ENCODE measurements at places on chromosomes 12 and 14.

GRCh38 chr14:77599889-77600288 is 16.5 kb downstream of the SPTLC2 start:
- H3K4me1 ChIP-seq, result peaks cover 7% of the 10 kb centered on the region
- no peaks in the 10 kb centered on the region for H3K27me3 ChIP-seq
- peaks cover 10% of the 10 kb centered on the region for H3K36me3 ChIP-seq
- H3K4me3 ChIP-seq, result no peak overlapping the region
- no peak overlapping the region for H3K27ac ChIP-seq
- no peak for DNase-seq

DNA sequence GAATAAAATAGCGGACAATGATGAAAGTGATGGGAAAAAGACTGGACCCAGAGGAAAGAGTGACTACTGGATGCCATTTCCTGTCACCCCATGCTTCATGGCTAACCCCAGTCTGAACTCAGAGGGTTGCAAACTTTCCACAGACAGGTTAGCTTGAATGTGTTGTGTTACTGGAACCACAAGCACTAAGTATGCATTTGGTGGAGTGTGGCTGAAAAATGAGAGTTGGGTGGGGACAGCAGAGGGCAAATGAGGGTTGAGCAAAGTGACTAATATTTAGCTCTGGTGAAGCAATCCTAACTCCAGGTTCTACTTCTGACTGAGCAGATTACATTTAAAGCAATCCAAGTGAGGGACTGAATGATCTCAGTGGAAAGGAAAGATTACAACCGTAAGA is 1.6 kb downstream of the SLC16A7 start:
- H3K4me3 ChIP-seq, result peak overlapping the region; percentile 89
- H3K27me3 ChIP-seq, result no peaks in the 10 kb centered on the region
- H3K4me1 ChIP-seq, result peaks cover 8% of the 10 kb centered on the region
- H3K27ac ChIP-seq, result peak overlapping the region; percentile 99

DNA sequence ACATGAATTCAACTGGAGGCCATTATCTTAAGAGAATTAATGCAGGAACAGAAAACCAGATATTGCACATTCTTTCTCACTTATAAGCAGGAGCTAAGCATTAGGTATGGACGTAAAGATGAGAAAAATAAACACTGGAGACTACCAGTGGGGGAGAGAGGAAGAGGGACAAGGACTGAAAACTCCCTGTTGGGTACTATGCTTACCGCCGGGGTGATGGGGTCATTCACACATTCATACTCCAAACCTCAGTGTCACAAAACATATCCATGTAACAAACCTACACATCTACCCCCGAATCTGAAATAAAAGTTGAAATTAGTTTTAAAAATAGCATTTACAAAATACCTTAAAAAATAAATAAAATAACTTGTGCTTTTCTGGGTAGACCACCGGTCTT is 80.8 kb upstream of the RAP1B start:
- H3K4me1 ChIP-seq, result no peaks in the 10 kb centered on the region
- H3K4me3 ChIP-seq, result no peak overlapping the region
- no peak for DNase-seq
- H3K27me3 ChIP-seq, result no peaks in the 10 kb centered on the region
- H3K27ac ChIP-seq, result no peak overlapping the region

GRCh38 chr12:68490476-68490875 is 120.2 kb upstream of the RAP1B start:
- no peaks in the 10 kb centered on the region for H3K4me1 ChIP-seq
- no peak overlapping the region for H3K4me3 ChIP-seq
- DNase-seq, result no peak
- no peaks in the 10 kb centered on the region for H3K27me3 ChIP-seq

DNA sequence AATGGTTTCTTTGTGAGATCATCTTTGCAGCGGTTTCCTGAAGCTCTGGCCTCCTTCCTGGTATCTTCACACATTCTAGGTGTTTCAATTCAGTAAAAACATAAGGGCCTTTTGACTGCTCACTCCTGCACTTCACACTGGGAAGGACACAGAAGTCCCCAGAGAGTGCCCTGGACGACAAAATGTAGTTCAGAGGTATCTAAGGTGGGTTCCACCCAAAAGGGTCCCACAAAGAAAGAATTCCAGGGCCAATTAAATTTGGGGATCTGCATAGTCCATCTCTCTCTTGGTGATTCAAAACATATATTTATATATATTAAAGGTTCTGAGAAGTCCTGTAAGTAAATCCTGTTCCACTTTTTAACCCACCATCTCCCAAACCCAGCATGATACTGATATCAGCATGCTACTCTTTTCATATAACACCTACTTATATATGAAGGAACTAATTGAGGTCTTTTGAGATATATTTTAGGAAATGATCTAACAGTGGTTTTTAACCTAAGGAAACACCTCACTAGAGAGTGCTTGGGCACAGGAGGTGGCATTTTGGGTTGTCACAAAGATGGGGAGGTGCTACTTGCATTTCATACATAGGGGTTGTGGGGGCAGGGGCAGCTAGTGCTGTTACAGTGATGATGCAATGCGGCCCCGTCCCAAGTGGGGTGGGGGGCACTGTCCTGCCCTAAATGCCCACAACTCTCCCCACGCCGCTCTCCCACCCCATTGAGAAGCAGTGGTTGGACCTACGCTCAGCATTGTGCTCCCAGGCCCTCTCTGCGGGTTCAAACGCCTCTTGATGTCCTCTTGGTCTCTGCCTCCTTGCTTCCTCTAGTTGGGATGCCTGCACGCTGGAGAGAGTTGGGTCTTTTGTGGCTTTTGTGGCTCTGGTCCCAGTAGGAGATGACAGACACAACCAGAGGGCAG is 109.4 kb downstream of the ARF6 start:
- H3K36me3 ChIP-seq, result no peaks in the 10 kb centered on the region
- H3K27ac ChIP-seq, result peak overlapping the region; percentile 88
- H3K27me3 ChIP-seq, result no peaks in the 10 kb centered on the region
- DNase-seq, result no peak
- H3K4me3 ChIP-seq, result no peak overlapping the region

DNA sequence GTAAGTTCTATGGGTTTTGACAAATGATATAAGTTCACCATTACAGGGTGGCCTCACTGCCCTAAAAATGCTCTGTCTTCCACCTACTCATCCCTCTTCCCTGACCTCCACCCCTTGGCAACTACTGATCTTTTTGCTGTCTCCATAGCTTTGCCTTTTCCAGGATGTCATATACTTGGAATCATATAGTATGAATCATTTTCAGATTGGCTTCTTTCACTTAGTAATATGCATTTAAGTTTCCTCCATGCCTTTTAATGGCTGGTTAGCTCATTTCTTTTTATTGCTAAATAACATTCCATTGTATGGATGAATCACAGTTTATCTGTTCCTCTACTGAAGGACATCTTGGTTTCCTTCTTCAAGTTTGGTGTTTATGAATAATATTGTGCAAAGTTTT is 14.0 kb upstream of the PEX5 start:
- no peak for DNase-seq
- no peak overlapping the region for H3K27ac ChIP-seq
- H3K36me3 ChIP-seq, result no peaks in the 10 kb centered on the region

GRCh38 chr12:8677362-8677761 is 14.7 kb upstream of the MFAP5 start:
- no peak overlapping the region for H3K4me3 ChIP-seq
- no peak overlapping the region for H3K27ac ChIP-seq
- no peaks in the 10 kb centered on the region for H3K27me3 ChIP-seq
- H3K36me3 ChIP-seq, result no peaks in the 10 kb centered on the region
- H3K4me1 ChIP-seq, result no peaks in the 10 kb centered on the region

DNA sequence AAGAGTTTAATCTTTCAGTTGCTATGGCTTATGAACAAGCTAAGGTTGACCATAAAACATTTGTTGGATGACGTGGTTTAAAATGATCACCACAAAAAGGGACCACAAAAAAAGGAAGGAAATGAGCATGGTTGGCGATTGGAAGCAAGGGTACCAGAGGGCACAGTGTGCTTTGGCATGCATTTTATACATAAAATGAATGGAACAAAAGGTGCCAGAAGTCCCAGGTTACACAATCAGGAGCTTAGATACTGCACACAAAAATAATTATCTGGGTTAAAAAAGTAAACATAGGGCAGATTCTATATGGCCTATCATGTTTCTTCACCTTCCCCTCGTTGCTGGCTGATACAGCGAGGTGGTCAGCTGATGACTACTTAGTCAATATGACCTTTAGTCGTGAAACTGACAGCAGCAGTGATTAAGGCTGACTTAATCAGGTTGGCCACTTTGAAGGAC is 50.7 kb downstream of the ZC3H14 start:
- no peaks in the 10 kb centered on the region for H3K27me3 ChIP-seq
- DNase-seq, result no peak
- H3K27ac ChIP-seq, result no peak overlapping the region
- H3K4me1 ChIP-seq, result no peaks in the 10 kb centered on the region

- no peak overlapping the region for H3K4me3 ChIP-seq
- DNase-seq, result no peak
- H3K36me3 ChIP-seq, result peaks cover 9% of the 10 kb centered on the region
- no peaks in the 10 kb centered on the region for H3K4me1 ChIP-seq
Measured at GRCh38 chr12:106493531-106493930, 89.3 kb upstream of the RFX4 start.

DNA sequence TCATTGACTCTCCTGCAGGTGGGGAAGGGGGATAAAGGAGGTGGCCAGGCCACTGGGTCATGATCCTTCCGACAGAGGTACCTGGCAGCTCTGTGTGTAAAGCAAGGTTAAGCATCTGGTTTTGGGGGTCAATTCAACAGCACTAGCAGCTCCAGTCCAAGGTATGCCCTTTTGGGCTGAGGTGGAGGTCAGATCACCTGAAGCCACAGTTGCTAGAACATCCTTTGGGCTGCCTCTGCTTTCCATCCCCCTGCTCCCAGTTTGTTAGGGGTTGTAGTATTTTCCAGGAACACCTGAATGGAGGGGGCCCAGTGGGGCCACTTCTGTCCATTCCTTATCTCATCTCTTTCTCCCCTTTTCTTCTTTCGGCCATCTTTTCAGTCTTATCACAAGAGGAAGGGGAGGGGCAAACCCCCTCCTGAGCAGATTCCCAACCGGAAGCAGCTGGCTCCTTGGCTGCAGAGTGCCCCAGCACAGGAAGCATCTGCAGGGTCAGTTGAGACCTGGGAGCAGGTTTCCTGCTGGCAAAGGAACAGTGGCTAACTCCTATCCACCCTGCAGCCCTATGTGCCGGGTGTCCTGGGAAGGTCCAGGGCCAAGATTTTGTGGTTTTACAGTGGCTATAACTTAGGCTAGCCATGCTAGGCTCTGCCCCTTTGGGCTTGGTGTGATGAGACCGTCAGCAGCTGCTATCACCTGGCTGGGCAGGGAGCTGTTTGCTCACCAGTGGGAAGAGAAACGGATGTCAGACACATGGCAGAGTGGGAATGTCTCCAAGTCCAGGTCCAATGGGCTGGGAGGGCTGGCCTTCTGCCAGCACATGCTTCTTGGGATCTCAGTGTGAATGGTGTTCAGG is 40.2 kb downstream of the SH2B3 start:
- H3K36me3 ChIP-seq, result peaks cover 62% of the 10 kb centered on the region
- H3K4me1 ChIP-seq, result no peaks in the 10 kb centered on the region
- no peak for DNase-seq
- no peak overlapping the region for H3K4me3 ChIP-seq
- no peaks in the 10 kb centered on the region for H3K27me3 ChIP-seq

DNA sequence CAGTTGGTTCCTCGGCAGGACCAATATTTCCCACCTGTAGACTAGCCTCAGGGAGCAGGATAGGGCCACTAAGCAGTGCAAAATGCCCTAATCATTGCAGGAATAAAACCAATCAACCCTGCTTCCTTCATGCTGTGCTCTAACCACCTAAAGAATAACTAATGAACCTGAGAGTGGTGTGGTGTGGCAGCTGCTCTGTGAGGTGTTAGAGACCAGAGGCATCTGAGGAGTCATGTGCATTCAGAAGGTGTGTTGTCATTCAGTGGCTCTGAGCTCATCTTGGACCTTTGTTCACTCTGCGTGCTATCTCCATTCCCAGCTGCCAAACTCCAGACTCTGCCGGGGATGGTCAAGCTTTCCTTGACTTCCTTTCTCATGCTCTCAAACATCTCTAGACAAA is 136.7 kb upstream of the EGLN3 start:
- H3K27ac ChIP-seq, result no peak overlapping the region
- no peak for DNase-seq
- H3K36me3 ChIP-seq, result no peaks in the 10 kb centered on the region
- H3K4me1 ChIP-seq, result no peaks in the 10 kb centered on the region

DNA sequence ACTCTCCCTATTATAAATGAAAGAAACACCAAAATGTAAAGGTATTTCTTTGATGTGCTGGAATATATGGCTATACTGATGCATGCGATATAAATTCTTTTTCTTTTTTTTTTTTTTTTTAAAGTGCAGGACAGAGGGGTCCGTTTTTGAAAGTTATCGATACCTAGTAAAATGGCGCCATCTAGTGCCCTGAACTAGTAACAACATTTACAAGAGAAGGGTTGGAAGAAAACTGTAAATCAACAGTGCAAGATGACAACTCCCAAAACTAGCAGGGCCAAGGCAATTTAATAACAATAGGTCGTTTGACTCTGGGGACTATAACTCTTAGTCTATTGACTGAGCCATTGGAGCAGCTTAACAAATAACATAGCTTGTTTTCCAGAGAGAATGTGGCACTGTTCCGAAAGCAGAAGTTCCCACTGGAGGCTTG is 137.7 kb downstream of the SPTSSA start:
- no peaks in the 10 kb centered on the region for H3K27me3 ChIP-seq
- DNase-seq, result no peak
- H3K27ac ChIP-seq, result no peak overlapping the region
- H3K4me1 ChIP-seq, result no peaks in the 10 kb centered on the region
- no peaks in the 10 kb centered on the region for H3K36me3 ChIP-seq
- H3K4me3 ChIP-seq, result no peak overlapping the region

DNA sequence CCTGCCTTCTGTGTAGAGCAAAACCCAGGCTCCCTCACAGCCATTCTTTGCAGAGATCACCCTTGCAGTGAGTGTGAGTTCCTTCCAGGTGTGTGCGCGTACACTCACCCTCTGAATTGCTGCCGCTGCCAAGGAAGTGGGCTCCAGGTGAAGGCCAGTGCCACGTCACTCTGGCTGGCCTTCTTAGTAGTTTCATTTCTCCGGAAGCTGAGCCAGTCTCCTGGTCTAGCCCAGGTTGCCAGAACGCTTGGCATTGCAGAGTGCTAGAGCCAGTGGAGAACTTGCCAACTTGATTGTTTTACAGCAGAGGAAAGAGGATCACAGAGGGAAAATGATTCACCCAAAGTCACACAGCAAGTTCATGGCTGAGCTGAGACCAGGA is 11.0 kb downstream of the CBLN3 start:
- peaks cover 6% of the 10 kb centered on the region for H3K4me1 ChIP-seq
- H3K27ac ChIP-seq, result no peak overlapping the region
- no peak for DNase-seq
- H3K27me3 ChIP-seq, result no peaks in the 10 kb centered on the region

GRCh38 chr12:69243099-69244084 is 4.0 kb downstream of the CPSF6 start:
- H3K4me1 ChIP-seq, result peaks cover 13% of the 10 kb centered on the region
- peak; percentile 40 for DNase-seq
- H3K36me3 ChIP-seq, result no peaks in the 10 kb centered on the region
- no peak overlapping the region for H3K27ac ChIP-seq
- no peaks in the 10 kb centered on the region for H3K27me3 ChIP-seq
- no peak overlapping the region for H3K4me3 ChIP-seq

GRCh38 chr12:110115675-110116074 is 8.5 kb upstream of the IFT81 start:
- no peaks in the 10 kb centered on the region for H3K36me3 ChIP-seq
- H3K4me3 ChIP-seq, result no peak overlapping the region
- no peaks in the 10 kb centered on the region for H3K27me3 ChIP-seq
- H3K27ac ChIP-seq, result no peak overlapping the region

GRCh38 chr12:93741659-93742109 is 64.5 kb downstream of the CRADD start:
- H3K27me3 ChIP-seq, result peaks cover 14% of the 10 kb centered on the region
- H3K36me3 ChIP-seq, result no peaks in the 10 kb centered on the region
- H3K4me1 ChIP-seq, result peaks cover 11% of the 10 kb centered on the region
- peak overlapping the region; percentile 85 for H3K27ac ChIP-seq
